Fibroblast of lung (primary cell): ENCODE measurements at places on chromosomes 12 and 14. TPM values are rescaled to one million over a fixed set of nuclear protein-coding genes. Genes with fewer than 3 reads are reported as not detected.
A peak's percentile ranks its signal among the peaks of the same experiment; 100 is the strongest.

DNA sequence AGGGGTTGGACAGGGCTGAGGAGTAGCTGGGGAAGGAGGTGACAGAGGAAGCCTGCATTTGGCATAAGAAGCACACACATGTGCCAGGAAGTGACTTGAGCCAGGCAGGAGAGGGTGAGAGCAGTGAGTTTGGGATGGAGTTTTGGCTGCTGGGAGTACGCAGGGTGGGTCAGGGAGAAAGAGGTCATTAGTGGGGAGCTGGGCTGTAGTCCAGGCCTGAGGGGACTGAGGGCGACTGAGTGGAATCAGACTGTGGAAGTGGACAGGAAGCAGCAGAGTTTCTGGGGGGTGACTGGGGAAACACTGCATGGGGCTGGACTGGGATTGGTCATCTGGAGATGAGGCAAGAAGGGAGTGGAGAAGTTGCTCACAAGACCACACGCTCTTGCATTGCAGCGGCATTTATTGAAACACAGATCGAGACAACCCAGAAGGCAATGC, 7.6 kb downstream of the KRT85 start:
- no peak for DNase-seq

The NTF3 gene
- 1.5 and 5.9 TPM in 2 replicates for total RNA-seq

DNA sequence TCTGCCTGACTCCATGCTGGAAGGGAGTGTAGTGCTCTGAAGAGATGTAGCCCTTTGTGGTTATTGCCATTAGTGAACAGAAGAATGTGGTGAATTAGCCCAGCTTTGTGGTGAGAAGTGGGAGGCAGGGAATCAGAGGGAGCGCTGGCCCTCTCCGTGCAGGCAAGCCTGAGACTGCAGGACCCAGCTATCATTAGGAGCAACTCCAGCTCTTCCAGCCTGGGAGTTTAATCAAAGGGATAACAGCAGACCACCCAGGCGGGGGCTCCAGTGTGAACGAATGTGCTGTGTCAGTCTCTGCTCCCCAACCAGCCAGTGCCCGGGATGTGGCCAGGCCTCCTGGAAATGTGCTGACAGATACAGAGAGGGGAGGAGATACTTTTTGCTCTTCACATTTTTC, 142.7 kb downstream of the TTLL5 start:
- no peak for DNase-seq

GRCh38 chr12:118376089-118377020, at the start of gene SUDS3:
SUDS3 (plus strand) TSS chr12:118376555; CDS start chr12:118376692, 137 bp downstream.
- DNase-seq = peak; percentile 81

DNA sequence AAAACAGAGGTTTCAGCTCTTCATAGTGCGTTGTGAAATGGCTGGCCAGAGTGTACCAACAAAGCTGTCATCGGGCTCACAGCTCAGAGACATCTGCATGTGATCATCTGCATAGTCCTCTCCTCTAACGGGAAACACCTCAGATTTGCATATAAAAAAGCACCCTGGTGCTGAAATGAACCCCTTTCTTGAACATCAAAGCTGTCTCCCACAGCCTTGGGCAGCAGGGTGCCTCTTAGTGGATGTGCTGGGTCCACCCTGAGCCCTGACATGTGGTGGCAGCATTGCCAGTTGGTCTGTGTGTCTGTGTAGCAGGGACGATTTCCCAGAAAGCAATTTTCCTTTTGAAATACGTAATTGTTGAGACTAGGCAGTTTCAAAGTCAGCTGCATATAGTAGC, 14.3 kb upstream of the PAPLN start:
- DNase-seq = no peak

DNA sequence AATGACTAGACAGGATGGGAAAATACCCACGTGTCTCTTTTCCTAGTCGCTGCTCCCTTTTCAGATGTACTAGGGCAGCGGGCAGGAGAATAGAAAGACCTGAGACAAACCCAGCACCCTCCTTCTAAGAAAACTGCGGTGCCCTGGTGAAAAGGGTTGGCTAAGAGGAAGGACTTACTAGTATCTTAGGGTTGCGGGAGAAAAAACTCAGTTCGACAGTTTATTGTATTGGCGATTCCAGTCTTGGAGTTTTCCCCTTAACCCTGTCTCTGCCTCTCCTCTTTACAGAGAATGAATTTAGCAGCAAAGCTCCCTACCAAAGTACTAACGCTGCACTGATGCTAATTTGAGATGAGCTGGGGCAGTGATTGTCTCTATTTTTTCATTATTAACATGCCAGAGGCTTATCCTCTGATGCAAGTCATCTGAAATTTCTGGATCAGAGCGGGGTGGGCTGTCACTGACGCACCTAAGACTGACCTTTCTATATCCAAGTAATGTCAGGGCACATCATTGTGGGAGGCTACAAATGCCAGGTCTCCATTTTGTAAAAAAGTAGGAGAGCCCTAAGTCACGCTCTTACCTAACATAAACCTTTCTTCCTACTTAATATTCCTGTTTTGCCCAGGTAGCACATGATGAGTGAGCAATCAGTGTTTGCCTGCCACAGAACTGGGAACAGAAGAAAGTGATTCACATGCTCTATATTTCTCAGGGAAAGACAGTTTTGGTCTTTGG, 916 bp upstream of the PAWR start:
- DNase-seq = peak; percentile 71

The ADAM21 gene
- total RNA-seq = 0.51 and 0.66 TPM in 2 replicates

GRCh38 chr14:96735526-96735925, 61.7 kb upstream of the VRK1 start:
- no peak for DNase-seq

- no peak for DNase-seq
Observed at GRCh38 chr14:95180966-95181741, 23.8 kb upstream of the DICER1 start.

DNA sequence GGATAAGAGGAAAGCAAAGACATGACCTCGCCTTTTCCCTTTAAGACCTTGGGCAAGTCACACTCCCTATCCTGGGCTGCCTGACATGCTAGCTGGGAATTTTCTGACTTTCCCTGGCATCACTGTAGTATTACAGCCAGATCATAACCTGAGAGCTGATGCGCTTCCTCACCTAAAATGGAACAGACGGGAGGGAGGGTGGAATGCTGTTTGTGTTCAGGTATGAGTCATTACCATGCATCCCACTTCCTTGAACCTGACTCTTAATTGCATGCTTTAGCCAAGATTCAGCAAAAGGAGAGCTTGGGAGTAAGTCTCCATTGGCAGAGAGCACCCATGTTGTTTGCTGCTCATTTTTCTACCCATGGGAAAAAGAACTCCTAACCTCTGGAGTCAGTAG, 156.5 kb downstream of the KCNK10 start:
- no peak for DNase-seq

The PLEKHH1 gene
- total RNA-seq = 0.33 and 0.77 TPM in 2 replicates

DNA sequence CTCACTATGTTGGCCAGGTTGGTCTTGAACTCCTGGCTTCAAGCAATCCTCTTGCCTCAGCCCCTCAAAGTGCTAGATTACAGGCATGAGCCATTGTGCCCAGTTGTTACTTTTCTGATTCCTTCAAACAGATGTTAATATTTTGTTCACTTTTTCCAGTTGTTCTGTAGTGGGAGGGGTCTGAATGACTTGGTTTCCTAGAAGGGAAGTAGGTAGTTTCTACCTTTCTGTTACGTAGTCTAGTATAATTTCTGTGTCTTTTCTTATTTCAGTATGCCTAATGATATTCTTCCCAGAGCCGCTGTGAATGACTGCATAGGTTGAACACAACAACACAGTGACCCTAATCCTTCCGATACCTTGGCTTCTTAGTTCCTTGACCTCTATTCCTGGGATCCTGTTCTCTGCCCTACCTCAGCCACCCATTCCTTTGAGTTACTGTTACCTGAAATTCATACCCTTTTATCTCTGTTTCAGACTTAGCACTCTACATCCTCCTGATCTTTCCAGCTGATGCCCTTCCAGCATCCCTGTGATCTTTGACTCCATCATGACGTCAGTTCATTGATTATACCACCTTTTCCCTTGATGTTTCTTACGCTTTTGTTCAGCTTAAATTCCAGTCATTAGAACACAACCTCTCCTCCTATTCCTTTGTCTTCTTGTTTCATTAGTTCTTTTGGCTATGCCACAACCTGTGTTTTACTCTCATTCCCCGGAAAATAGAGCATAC, 33.3 kb downstream of the RCOR1 start:
- no peak for DNase-seq

DNA sequence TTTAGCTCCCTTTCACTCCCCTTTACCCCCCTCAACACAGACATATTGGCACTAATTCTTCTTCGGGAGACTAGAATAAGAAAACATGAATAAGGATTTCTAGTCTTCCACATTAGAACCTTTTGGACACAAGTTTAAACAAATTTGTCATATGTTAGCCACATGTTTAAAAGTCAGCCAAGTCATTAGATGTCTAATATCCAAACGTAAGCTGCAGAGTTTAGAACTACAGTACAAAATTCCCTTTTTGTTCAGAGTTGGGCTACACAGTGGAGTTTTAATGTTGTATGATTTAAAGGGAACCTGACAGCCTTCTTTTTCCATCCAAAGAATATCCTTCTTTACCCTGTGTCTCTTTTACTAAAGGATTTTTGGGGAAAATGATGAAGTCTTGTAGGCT, 79.8 kb downstream of the PDE6H start:
- no peak for DNase-seq
